ENCODE measurements at places on chromosomes 12 and 14.

DNA sequence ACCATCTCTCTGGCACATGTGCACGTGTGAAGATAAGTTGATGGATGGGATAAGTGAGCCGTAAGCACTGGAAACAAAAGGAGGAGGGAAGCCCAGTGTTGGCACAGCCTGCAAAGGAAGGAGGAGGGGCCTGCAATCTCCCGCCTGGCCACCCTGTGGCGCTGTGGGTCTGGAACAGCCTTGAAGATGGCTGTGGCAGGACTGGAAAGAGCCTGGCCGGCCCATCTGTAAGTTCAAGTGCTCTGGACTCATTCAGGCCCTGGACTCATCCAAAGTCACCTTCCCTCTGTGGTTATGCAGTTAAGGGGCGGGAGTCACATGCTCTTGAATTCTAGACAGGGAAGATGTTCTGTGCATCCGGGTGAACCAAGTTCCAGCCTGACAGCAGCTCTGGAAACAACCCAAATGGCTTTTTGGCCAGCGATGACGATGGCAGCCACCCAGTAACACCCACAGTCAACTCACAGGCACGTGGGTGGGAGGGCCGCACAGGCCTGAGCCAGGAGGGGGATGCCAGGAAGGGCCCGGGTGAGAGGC is 50.4 kb downstream of the CHGA start:
- peak; percentile 67 for DNase-seq

DNA sequence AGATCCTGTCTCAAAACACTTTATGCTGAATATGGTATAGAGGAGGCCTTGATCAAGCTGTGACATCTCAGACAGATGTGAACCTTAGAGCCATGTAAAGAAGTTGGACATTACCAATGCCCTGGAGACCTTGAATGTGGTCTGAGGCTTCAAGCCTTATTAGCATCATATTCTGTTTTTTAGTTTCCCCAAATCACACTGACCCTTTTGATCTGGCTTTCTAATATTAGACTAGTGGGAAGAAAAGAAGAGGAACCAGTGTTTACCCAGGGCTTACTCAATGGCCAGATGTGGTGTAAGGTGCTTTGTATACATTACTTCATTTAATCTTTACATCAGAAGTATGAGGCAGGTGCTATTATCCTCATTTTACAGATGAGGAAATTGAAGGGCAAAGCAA is 10.6 kb upstream of the TBPL2 start:
- DNase-seq = no peak

GRCh38 chr12:89160716-89161123 is 191.6 kb downstream of the DUSP6 start:
- peak; percentile 79 for DNase-seq

GRCh38 chr12:78636231-78636855 is 228.2 kb upstream of the SYT1 start:
- no peak for DNase-seq

GRCh38 chr14:61643555-61643954 is 51.8 kb upstream of the HIF1A start:
- DNase-seq = no peak

DNA sequence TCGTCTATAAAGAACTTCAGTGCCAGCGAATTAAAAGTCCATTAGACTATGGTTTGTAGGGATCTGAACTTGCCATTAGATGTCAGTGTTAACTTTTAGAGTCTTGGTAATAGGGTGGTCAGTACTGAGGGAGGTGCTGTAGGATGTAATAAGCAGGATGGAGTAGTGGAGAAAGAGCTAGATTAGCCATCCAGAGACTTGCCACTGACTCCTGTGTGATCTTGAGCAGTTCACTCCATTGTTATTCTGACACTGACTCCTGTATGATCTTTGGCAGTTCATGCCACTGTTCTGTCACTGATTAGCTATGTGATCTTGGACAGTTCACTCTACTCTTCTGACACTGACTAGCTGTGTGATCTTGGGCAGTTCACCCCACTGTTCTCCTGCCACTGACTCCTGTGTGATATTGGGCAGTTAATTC is 133.6 kb downstream of the TTLL5 start:
- DNase-seq = no peak

- DNase-seq = no peak
Observed at GRCh38 chr12:107351713-107352112, 258.4 kb upstream of the CRY1 start.

GRCh38 chr12:56253091-56253490 is 5.1 kb downstream of the ANKRD52 start:
- no peak for DNase-seq

DNA sequence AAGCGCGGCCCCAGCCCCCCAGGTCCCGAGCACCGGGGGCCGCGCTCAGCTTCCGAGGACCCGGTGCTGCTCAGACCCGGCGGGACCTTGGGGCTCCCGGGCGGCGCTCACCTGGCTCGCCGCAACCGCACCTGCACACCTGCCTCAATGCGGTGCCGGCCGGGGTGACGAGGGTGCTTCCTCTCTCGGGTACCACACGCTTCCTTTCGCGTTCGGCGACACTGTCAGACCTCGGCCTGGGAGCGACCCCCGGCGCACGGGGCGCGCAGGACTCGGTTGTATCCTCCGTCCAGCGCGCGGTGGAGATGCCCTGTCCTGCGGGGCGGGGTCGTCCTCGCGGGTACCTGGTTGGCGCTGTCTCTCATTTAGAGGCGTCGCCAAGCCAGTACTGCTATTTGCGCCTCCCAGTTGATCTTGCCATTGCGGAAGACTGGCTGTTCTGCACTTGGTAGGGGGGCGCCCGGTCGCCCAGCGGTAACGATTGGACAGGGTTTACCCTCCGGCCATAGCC is 718 bp downstream of the PACS2 start:
- DNase-seq = no peak

DNA sequence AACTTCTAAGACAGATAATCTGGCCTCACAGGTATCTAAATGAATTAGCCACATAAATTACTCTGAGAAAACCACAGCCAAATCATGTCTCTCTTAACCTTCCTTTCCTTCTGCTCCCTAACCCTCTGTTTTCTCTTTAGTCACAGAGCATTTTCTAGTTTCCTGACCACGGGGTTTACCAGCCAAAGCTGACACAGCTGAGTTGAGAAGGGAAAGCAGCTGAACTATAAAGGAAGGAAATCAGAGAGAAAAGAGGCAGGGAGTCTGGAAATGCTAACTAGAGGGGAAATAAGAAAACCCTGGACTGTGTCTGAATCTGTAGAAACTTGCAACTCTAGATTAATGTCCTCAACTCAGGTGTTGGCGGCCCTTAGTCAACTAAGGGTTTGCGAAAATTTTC is 24.4 kb downstream of the ANKS1B start:
- DNase-seq = no peak

DNA sequence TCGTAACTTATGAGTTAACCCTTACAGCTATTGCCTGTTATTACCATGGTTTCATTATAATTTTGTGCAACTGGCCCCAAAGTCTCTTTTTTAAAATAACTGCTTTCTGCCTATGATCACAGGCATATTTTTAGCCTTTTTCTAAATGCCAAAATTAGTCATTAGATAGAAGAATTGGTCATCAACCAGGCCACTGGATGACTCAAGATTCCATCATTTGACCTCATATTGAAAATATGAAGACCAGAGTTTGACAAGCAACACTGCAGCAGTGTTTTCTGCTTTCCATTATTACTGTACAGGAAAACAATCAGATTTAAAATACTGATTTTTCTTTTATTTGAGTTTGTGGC is 54.7 kb upstream of the OTOGL start:
- no peak for DNase-seq

DNA sequence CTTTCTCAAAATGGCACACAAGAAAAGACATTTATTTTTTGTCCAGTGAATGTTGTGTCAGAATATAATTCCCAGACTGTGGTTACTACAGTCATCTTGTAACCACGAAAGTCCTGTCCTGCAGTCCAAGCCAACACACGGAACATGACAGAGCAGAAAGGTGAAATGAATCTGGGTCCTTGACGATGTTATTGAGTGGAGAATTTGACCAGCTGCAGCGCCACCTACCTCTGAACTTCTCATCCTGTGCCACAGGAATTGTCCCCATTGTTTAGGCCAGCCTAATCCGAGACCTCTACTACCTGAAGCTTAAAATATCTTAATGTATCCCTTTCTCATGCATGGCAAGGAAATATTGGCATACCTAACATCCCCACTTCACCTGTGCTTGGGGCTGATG is 64.1 kb upstream of the OTX2 start:
- peak; percentile 82 for DNase-seq

DNA sequence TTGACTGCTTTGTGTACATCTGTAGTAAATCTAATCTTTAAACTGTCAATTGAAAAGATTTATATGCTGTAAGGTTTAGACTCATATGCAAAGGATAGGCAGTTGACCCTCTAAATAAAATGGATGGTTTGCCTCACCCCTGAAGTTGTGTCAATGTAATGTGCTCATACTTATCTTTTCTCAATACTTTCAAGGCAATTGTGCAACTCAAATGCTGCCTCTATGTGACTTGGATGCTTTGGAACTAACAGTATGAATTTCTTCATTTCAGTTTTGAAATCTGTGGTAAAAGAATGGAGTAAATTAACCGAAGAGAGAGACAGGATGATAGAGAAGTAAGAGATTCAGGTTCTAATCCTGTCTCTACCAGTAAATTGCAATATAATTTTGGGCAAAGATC is 9.7 kb downstream of the PDE6H start:
- DNase-seq = peak; percentile 14

DNA sequence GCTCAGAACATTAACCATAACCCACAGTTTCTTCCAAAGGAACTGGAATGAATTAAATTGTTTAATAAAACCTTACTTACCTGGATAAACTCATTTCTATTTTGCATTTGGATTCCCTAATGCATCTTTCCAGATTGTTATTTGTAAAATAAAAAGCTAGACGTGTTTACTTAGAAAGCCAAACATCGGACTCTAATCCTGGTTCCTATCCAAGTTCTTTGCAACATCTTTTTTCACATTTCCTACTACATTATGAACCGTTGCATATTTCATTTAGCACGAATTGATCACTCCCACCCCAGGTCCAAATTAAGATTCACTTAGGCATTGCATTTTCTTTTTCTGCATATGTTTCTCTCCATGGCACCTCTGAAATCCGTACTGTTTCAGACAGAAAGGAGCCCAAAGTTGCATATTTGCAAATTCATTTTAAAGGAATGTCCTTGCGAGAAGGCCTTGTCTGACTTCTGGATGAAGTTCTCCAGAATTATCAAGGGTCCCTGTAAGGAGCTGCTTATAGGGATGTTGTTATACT is 164.4 kb upstream of the GSC start:
- DNase-seq = no peak

DNA sequence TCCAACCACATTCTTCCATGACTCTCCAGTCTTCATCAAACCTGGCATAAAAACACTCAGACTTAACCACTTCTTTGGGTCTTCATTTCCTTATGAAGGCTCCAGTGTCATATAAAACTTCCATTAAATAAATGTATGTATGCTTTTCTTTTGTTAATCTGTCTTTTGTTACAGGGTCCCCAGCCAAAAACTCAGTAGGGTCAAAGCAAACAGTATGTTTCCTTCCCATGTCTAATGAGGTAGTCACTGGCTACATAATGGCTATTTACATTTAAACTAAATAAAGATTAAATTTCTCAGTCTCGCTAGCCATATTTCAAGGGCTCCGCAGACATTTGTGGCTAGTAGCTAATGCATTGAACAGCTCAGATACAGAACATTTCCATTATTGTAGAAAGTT is 40.1 kb upstream of the STAB2 start:
- no peak for DNase-seq

GRCh38 chr12:106106061-106106566 is 32.6 kb downstream of the NUAK1 start:
- DNase-seq = no peak

DNA sequence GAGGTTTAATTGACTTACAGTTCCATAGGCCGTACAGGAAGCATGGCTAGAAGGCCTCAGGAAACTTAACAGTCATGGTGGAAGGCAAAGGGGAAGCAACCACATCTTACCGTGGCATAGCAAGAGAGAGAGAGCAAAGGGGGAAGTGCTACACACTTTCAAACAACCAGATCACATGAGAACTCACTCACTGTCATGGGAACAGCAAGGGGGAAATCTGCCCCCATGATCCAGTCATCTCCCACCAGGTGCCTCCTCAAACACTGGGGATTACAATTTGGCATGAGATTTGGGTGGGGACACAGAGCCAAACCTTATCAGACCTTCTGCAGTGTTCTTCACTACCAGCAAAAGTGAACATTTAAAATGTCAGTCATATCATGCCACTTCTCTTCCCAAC is 58.9 kb downstream of the USP15 start:
- no peak for DNase-seq

DNA sequence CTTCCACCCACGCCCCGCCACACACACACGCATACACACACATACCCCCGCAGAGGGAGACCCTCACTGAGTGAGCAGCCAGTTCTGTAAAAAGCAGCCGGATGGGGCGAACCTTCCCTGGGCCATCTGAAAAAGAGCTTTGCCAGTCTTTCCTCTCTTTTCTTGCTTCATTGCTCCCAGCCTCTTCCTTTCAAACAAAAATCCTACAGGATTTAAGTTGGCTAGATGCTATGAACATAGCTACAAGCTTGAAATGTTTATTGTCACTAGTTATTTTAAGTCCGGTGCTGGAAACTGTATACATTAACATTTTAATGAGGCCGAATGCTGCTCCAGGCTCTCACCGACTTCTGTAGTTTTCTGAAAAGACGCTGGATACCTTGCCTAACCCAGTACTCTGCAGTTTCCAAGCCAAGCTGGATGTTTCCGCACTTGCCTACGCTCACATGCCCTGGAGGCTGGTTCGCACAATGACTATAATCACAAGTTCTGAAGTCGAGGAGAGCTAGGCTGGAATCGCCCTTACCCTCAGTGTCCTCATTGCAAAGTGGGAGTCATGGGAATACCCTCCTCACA is 39.2 kb downstream of the LTBP2 start:
- no peak for DNase-seq

- DNase-seq = no peak
Observed at GRCh38 chr12:64976131-64976530, 145.0 kb downstream of the WIF1 start.

DNA sequence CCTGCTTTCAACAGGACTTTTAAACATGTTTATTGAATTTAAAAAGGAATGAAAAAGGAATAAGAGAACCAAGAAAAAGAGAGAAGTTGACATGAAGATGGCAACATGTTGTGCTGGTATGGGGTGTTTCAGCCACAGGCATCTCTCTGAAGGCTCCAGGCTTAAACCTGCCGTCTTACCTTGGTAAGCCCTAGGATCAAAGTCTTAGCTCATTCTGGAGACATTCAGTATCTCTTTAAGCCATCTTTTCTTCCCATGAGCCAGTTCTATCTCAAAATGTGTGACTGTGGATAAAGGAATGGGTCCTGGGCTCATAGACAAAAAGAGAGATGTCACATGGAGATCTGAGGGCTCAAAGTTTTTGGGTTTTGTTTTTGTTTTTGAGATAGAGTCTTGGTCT is 1.6 kb upstream of the TFCP2 start:
- no peak for DNase-seq

All from Karpas-422 (cell line).